CD4-positive, alpha-beta T cell treated with Interferon alpha-2 for 1 hour (primary cell): ENCODE measurements at places on chromosomes 3 and 15.
A peak's percentile ranks its signal among the peaks of the same experiment; 100 is the strongest.

DNA sequence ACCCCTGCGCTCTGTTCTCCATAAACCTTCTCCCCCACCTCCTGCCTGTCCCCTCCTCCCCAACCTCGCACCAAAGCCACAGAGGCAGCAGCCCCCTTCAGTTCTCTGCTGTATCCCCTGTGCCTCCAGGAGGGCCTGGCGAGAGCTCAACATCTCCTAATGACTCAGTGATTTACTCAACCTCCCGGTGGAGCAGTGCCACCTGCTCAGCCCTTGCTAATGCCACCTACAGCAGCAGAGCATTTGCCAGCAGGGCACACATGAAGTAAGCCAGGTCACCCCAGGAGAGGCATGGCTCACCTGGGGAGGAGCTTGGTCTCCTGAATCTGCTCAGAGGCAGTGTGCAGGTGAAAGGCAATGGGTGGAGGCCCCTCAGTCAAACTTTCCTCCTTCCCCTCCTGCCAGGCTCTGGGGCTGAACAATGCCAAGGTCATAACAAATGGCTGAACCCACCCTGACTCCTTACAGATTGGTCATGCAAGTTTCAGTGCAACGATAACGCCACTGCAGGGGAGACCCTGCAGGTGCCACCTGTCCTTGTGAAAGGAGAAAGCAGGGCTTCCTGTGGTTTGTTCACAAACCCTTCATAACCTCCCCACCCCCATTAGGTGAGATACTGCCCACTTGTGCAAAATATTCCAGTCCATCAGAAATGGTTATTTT lies 19.8 kb downstream of the TRPM1 start:
- DNase-seq = no peak

GRCh38 chr3:140903196-140903595 lies 38.4 kb upstream of the SLC25A36 start:
- DNase-seq = no peak

DNA sequence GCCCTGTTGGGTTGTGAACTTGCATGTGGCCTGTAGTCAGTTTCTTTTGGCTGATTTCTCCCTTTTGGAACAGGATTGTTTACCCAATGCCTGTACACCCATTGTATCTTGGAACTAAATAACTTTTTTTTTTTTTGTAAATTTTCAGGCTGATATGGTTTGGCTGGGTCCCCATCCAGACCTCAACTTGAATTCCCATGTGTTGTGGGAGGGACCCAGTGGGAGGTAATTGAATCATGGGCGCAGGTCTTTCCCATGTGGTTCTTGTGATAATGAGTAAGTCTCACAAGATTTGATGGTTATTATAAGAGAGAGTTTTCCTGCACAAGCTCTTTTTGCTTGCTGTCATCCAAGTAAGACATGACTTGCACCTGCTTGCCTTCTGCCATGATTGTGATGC lies 253.8 kb upstream of the GBE1 start:
- no peak for DNase-seq

DNA sequence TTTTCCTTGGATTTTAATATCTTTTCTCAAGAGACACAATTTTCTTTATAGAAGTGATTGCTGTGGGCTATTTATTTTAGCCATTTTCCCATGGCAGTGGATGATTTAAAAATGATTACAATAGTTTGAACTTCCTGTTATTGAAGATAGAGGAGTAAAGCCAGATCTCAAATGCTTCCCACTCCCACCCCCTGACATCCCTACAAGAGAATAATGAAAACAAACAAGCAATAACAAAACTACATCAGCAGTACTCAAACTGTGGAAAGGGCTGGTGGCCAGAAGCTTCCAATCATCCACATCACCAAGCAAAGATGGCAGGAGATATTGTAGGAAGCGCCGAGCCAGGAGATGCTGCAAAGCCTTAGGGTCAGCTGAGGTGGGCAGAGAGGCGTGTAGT lies 831.1 kb upstream of the NR2F2 start:
- DNase-seq = no peak

GRCh38 chr3:108297647-108298046 lies 1.3 kb downstream of the HHLA2 start:
- no peak for DNase-seq

DNA sequence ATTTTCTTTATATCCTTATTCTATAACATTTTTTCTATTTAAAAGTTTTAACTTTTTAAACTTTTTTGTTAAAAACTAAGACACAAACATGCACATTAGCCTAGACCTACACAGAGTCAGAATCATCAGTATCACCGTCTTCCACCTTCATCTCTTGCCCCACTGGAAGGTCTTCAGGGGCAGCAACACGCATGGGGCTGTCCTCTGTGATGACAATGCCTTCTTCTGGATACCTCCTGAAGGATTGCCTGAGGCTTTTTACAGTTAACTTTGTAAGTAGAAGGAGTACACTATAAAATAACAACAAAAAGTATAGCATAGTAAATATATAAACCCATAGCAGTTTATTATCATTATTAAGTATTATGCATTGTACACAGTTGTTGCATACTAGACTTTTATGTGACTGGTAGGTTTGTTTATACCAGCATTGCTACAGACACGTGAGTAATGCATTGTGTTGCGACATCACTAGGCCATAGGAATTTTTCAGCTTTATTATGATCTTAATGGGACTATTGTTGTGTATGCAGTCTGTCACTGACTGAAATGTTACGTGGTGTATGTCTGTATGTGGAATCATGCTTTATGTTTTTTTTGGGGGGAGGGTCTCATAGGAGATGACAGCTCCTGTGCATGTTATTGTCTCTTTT lies 18.2 kb downstream of the ATP1B3 start:
- no peak for DNase-seq

GRCh38 chr3:103554451-103554850 lies 1119.6 kb downstream of the ZPLD1 start:
- DNase-seq = no peak

- DNase-seq = no peak
Observed at GRCh38 chr15:92582206-92582605, 73.4 kb downstream of the FAM174B start.

DNA sequence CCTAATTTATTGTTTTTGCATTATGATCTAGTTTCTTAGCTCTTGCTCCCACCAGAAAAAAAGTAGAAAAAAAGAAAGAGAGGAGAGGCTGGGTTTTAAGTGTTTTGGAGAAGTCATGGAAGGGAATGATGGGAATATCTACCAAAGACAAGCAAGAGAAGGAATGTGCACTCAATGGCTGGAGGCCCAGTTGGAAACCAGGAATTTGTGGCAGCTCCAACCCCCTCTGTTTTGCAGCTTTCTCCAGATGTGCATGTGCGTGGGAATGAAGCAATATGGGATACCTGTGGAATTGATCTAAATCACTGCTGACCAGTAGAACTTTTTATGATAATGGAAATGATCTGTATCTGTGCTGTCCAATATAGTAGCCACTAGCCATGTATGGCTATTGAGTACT lies 27.1 kb downstream of the EIF2AK4 start:
- no peak for DNase-seq

- no peak for DNase-seq
Observed at GRCh38 chr15:75215107-75216004, 13.7 kb downstream of the C15orf39 start.

DNA sequence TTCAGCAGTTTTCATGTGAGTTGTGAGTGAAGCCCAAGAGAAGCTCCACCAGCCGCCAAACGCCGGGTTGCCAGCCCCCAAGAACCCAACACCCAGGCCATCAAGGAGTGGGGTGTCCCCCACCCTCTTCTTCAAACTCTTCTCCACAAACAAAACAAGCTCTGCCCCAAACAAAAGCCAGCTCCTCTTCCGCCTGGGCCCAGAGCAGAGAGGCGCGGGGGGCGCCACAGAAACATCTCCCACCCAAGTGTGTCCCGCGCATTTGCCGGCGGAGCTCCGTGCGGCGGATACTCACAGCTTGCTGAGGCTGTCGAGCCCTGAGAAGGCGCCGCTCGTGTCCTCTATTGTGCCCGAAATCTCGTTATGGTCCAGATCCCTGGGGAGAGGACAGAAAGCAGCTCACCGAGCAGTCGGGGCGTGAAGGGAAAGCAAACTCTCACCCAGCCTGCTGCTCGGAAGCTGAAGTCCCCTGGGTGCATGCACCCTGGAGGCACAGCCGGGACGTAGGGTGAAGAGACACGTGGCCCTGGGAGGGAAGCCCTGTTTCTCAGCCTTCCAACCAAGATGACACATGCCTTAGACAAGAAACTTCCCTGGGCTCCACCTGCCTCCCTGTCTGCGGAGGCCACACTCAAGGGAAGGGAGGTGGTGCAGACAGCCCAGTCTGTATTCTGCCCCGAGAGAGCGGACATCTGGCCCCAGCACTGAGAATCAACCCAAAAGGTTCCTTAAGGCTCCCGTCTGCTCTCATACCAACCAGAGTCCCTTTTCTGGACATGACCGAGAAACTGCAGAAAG lies 95.7 kb downstream of the LRIG1 start:
- no peak for DNase-seq

DNA sequence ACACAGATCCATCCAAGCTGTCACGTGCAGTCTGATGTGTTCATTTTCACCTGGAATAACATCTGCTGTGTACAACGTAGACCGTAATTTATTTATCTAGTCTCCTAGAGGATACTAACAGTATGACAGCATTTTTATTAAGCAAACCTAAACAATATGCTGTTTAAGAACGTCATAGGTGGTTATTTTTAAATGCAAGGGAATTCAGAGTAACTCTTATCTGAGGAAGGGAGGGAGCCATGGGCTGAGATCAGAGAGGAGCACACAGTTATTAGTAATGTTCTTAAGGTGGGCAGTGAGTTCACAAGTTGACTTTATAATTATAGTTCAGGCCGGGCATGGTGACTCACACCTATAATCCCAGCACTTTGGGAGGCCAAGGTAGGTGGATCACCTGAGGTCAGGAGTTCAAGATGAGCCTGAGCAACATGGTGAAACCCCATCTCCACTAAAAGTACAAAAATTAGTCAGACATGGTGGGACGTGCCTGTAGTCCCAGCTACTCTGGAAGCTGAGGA lies 193.6 kb downstream of the UACA start:
- no peak for DNase-seq

GRCh38 chr3:17372362-17373210 lies 369.8 kb downstream of the TBC1D5 start:
- no peak for DNase-seq

GRCh38 chr15:72230197-72231065 lies 559 bp downstream of the PKM start:
- DNase-seq = peak; percentile 67
